ENCODE measurements at places on chromosomes 7 and 10.

- DNase-seq = no peak
Observed at GRCh38 chr10:115860182-115861107, 412.6 kb downstream of the GFRA1 start.

DNA sequence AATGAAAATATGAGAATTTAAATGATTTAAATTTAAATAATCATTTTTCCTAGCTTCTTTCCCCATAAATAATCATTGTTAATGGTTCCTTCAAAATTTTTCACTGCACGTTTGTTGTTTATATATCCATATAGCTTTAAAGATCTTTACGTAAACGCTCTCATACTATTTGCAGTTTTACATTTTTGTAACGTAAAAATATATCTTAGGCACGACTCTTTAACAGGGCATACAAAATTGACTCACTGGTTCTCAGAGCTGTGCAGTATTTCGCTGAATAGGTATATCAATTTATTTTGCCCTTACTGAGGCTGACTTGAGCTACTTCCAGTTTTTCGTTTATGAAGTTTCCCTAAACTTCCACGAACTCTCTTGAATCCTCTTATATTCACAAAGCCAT, 105.7 kb downstream of the LRRN3 start:
- DNase-seq = no peak

DNA sequence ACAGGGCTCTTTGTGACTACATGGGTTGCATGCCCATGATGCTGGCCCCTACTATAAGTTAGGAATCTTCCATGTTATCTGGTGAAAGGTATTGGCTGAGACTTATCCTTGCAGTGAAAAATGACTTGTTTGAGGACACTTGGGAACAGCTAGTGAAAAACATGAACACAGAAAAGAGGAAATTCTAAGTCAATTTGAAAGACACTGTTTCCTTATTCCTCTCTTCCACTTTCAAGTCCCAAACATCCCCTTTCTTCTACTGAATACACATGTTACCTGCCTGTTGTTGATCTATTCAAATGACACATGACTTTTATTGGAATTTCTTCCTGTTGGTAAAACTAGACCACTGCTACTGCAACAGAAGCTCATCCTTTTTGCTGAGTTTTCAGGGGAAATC, 29.5 kb upstream of the PRKCQ start:
- DNase-seq = no peak

GRCh38 chr7:91079487-91079886, 184.7 kb upstream of the FZD1 start:
- DNase-seq = no peak

GRCh38 chr10:122152544-122152943, 118.6 kb upstream of the BTBD16 start:
- DNase-seq = no peak

DNA sequence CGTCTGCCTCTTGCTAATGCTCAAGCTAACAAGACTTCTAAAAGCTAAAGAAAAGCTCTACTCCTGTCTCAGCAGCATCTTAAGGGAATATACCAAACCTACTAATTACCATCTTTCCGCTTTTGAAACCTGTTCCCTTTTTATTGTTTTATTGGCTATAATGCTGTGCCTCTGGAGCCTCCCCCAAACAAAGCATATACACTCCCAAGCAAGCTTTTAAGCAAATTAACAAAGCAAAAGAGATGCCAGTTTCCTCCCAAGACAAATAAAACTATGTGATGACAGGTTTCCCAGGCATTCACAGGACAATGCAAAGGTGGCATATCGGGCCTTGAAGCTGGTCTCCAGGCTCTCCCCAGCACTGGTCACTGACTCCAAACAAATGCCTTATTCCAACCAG, 52.9 kb downstream of the SLC37A3 start:
- no peak for DNase-seq

- DNase-seq = no peak
Observed at GRCh38 chr10:88389456-88389855, 193.7 kb downstream of the RNLS start.

DNA sequence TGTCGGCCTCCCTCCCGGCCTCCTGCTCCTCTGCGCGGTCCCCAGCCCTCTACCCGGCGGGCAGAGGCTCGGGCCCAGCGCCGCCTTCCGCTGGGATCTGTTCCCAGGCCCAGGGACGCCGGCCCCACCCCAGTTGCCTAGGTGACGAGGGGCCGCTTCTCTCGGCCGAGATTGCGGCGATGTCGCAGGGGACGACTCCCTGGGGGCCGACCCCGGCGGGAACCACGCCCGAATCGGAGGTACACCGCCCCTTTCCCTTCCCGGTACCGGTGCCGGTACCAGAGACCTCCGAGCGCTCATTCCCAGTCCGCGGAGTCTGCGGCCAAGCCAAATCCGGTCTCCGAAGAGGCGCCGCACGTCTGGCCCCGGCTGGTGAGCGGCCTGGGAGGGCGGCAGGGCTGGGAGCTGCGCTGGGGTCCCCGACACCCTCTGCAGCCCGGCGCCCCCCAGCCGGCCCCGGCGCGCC, at the start of gene CABCOCO1:
Gene CABCOCO1, plus strand, starts transcription at position 136 of the 466 bp plus-strand sequence. Its CDS starts 44 bp downstream, at position 180.
- DNase-seq = no peak

- DNase-seq = no peak
Observed at GRCh38 chr7:29881724-29882123, 75.4 kb downstream of the WIPF3 start.

DNA sequence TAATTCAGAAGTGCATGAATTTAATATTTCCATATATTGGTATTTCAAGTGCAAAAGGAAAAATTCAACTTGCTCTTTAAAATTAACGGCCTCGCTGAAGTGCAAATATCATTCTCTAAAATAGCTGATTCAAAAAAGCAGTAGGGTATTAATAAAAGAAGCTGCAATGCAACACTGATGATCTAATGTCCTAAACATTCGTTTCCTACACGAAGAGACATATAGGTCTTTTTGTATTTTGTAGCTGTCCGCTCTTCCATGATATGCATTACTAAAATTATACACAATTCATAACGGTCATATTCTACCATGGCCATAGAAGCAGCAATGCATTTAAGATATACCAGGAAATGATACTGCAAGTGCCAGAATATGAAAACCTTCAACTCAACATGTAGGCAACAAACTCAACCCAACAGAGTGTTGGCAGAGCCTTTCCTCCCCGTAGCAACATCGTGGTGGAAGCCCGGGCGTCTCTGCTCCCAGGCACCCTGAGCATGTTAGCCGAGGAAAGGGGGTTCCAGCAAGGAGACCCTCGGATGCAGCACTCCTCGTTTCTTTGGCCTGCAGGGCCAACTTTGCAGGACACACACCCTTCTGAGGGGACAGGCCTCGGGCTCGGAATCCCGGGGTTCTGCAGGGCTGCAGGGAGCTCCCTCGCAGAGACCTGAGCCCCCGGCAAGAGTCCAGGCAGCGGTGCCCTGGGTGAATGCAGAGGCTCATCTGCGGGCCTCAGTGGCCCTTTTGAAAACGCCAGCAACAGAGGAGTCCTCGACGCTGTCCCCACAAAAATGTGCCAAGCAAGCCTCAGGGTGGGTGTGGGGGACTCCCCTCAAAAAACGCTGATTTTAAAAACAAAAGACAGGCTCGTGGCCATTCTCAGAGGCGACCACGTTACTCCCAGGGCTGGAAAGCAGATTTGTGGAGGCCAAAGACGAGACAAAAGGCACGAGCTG, 1.6 kb downstream of the FAM171A1 start:
- DNase-seq = no peak

DNA sequence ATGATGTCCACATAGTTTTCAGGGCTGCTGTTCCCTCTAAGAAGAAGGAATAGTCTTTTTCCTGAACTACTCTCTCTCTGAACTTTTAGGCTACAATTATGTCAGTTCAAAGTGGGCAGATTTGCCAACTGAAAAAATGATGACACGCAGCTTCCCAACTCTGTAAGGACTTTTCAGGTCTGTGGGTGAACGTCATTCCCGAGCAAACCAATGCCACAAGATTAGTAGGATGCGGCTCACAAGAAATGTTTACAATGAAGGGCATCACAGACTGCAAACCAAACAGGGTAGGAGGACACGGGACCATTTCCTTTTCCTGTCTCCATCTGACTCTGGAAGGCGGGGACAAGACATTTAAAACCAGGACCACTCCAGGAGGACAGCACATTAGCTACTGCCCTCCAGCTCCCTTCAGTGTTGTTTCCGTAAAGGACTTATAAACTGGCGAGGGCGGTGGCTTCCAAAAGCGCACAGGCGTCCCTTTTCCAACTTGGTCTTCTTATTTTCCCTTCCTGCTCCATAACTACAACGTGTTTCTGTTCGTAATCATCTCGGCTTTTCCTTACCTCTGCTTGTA, 539 bp upstream of the MKLN1 start:
- no peak for DNase-seq

- DNase-seq = no peak
Observed at GRCh38 chr7:149860821-149861727, 12.7 kb upstream of the ATP6V0E2 start.

Data from germinal center (tissue), 1 donor.